KBM-7 (cell line): ENCODE measurements at places on chromosomes 11 and 22.

- no peak for DNase-seq
Observed at GRCh38 chr11:100639140-100639539, 47.9 kb upstream of the ARHGAP42 start.

DNA sequence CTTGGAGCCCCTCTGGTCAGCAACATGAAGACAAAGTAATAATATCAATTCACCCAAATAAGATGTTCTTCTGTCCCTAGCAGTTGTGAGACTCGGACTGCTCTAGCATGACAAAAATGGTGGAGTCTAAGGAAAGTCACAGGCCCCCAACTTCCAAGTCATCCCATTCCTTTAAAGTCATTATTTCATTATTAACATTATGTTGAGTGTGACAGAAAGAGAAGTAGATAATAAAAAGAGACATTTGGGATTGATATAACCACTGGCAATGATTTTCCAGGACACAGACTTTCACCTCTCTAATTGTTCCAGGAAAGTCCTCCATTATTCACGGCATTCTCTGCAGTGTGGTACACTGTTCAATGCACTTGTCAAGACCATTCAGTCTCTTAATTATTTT, 1533.0 kb upstream of the TENM4 start:
- no peak for DNase-seq

GRCh38 chr11:8720352-8720751, 37.8 kb downstream of the RPL27A start:
- no peak for DNase-seq

- DNase-seq, result no peak
Observed at GRCh38 chr11:10379426-10379825, 74.6 kb downstream of the ADM start.

DNA sequence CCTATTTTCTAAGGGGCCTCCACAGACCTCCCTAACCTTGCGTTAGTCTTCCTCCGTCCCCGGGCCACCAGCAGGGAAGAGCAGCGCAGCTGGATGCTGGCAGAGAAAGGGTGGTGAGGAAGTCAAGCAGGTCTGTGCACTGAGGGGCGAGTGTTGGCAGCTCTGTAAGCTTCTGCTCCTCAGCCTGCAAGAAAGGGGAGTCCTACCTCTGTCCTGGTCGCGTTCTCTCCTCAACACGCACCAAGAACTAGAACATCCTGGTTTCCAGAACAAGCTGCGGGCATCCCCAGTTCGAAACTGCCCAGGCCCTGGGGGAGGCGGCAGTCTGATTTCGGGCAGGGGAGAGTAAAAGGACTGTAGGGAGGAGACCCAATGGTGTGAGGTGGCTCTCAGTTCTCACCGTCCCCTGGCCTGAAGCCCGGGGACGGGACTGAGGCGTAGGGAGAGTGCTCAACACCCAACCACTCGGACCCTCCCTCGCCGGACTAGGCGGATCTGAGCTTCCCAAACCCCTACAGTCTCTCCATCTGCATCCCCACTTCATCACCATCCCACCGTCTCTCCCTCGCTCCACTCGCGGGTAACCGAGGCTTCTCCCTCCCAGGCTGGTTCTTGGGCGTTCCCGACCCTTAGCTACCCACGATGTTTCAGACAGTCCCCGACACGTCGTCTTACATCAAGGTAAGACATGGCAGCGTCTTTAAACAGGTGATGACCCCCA, 7.7 kb upstream of the FLI1 start:
- no peak for DNase-seq

GRCh38 chr11:130553306-130553705, 104.9 kb downstream of the ADAMTS15 start:
- DNase-seq, result no peak

DNA sequence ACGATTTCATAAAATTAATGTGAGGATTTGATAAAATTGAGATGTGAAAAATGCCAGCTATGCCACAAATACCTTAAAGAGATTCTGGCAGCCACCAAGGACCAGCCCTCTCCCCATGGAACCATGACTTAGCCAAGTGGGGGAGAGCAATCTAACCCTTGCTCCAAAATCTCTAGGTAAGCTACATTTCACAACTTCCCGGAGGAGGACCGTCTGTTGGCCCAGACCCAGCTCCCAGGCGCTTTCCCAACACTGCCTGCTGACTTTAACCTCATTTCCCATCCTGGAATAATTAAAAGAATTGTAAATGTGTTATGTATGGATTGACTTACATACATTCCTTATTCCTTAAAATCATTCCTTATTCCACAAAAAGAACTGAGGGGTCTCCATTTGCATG, 47.5 kb upstream of the TENM4 start:
- DNase-seq, result no peak

GRCh38 chr11:9380773-9381172, 3.7 kb upstream of the IPO7 start:
- DNase-seq, result no peak
